Putamen (tissue), 1 donor: ENCODE measurements at places on chromosomes 6 and 20.

GRCh38 chr6:87071683-87072082 lies 23.2 kb downstream of the CGA start:
- DNase-seq: no peak

GRCh38 chr6:138996524-138996923 lies 8.5 kb upstream of the REPS1 start:
- no peak for DNase-seq

GRCh38 chr20:16111852-16112412 lies 461.3 kb downstream of the KIF16B start:
- DNase-seq: no peak

GRCh38 chr20:13111249-13111911 lies 102.6 kb downstream of the SPTLC3 start:
- DNase-seq: no peak

GRCh38 chr6:14123386-14124111 lies 6.0 kb downstream of the CD83 start:
- peak; percentile 39 for DNase-seq

DNA sequence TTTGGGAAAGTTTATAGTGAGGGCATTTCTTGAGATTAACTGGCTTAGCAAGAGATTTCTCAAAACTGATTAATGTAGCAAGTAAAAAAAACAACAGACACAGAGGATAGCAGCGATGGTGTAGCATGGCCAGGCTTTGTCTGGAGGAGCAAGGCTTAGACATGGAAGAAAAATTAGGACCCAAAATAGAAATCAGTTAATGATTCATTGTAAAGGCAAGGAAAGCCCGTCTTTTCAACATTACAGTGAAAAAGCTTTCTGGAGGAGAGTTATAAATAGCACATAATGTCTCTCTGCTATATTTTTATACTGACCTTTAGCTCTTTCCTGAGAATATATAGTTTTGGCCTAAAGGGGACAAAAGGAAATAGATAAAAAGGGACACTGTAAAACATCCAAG lies 45.1 kb downstream of the FNDC1 start:
- DNase-seq: no peak

DNA sequence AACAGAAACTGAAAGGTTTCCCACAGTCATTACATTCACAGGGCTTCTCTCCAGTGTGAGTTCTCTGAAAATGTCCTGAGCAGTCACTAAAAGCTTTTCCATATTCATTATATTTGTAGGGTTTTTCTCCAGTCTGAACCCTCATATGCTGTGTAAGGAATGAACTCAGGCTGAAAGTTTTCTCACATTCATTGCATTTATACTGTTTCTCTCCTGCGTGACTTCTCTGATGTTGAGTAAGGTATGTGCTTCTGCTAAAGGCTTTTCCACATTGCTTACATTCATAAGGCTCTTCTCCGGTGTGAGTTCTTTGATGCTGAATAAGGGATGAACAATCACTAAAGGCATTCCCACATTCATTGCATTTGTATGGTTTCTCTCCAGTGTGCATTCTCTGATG lies 29.8 kb upstream of the ZNF391 start:
- DNase-seq: no peak

DNA sequence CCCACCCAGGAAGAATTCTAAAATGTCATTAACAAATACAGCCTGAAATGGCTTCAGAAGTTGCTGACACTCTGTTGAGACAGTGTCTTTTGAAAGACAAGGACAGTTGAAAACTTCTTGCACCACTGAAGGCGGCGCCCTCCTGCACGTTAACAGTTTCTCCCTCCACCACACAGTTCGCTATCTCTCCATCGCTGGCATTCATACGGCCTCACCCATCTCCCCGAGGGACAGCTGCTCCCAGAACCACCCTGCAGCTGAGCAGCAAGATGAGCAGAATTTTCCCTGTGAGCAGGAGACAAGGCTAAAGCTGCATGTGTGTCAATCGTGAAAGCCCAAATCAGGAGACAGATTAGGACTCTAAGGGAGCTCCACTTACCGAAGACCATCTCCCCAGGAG lies 113.3 kb downstream of the LY86 start:
- DNase-seq: no peak

DNA sequence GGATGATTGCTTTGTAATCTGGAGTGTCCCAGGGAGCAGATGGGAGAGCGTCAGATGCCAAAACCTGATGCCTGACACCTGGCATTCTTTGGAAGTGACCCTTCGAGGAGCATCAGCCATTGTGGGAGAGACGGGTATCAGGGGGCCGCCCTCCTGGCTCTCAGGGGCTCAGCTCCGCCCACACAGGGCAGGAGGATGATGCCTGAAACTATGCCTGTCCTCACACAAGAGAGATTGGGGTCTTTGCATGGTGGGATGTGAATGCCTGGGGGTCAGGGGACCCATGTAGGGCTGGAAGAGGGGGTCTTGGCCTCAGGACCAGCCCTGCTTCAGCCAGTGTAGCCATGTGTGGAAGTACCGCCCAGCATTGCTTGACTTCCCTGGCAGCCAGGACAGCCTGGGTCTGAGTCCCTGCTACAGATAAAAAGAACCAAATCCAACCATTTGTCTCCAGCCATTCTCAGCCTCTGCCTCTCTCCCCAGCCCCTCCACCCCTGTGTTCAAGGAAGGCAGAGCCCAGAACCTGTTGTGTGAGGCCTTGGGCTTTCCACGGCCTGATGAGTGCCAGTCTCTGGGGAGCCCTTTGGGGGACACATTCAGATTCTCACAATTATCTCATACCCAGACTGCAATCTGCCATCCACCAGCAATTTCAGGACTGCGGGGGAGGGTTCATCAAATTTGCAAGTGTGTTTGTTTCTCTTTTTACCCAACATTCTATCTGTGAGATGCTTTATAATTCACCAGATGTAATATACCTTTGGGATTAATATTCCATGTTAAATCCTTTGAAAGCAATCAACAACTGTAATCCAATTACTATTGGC lies 371.2 kb downstream of the PREX1 start:
- DNase-seq: no peak

DNA sequence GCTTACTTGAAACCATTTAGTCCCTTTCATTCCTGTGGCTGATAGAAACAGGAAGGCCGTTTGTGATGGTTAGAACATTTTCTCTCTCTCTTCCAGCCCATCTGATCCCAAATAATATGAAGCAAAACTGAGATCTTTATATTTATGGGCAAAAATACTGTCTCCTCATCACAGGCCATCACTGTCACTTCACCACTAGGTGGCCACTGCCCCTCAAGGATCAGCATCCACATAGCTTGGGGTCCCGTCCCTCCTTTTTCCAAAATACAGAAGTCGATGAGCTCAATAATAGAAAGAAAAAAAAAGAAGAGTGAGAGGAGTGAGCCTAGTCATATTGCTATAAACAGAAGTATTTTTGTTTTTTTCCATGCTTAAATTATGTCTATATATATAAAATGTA lies 46.4 kb upstream of the LAMP5 start:
- no peak for DNase-seq

GRCh38 chr6:33702345-33702977 lies 9.0 kb downstream of the UQCC2 start:
- no peak for DNase-seq

DNA sequence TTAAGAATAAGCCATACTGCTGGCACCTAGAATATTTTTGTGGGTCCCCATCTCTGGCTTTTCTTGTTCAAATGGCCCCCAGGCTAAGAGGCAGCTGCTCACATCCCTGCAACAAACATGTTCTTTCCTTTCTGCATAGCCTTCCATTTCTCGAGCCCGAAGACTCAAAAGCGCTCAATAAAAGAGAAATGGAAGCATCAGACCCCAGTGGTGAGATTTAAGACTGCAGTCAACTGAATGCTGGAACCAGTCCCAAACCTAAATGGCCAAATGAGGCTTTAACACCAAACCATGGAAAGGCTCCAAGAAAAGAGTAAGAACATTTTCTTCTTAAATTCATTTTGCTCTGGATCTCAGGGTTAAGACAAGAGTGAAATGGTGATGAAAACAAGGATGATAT lies 122.1 kb upstream of the TRAF3IP2 start:
- DNase-seq: no peak

DNA sequence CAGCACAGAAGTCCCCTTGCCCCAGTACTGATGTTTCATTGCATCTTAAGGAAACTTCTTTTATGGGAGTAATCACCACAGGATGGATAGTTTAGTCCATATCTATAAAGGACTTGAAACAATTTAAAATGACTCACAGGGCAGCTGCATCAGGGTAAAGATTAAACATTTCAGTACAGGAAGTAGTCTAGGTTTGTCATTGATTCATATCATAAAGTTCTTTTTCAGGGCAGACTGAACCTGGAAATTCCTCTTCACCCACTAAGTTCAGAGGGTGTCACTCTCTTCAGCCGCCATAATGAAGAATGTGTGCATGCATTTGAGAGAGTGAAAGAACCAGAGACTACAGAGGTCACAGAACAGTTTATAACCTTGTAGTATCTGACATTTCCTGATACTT lies 296.3 kb upstream of the JAG1 start:
- no peak for DNase-seq

DNA sequence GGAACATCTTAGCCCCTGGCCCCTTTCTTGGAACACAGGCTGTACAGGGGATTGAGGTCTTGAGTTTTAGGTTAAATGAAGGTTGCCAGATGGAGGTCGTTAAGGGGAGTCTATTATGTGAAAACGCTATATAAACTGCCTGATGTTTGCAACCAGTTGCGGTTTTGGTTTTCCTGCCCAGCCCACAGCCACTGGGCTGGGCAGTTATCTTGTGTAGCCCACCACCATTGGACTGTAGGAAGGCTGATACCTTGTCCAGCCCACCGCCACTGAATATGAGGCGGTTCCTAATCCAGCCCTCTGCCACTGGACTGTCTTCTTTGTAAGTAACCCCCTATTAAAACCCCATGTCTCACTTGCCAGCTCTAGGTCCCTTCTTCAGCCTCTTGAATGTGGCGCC lies 42.3 kb upstream of the COL21A1 start:
- no peak for DNase-seq

DNA sequence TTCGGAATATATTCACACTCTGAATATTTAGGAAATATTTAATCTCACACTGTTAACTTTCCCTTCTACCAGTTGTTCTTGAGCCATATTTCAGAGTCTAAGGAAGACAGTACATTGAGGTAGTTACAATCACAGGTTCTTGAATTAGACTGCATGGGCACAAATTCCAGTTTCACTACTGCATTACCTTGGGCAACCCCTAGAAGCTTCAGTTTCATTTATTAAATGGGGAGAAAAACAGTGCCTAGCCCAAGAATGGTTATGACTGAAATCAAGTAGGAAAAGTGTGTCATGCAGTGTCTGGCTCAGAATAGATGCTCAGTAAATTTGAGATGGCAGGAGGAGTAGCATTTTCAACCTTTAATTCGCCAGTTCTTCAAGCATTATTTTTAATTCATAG lies 124.5 kb upstream of the SAMD5 start:
- no peak for DNase-seq
